ENCODE measurements at places on chromosomes 16 and 17.

GRCh38 chr17:81189670-81190530 lies 23.9 kb upstream of the AATK start:
- no peak for DNase-seq

- DNase-seq = no peak
Observed at GRCh38 chr17:55068862-55069811, 100.6 kb downstream of the STXBP4 start.

- peak; percentile 16 for DNase-seq
Observed at GRCh38 chr16:3716831-3717234, 491 bp downstream of the TRAP1 start.

GRCh38 chr16:28313587-28313986 lies 21.3 kb downstream of the SBK1 start:
- no peak for DNase-seq

DNA sequence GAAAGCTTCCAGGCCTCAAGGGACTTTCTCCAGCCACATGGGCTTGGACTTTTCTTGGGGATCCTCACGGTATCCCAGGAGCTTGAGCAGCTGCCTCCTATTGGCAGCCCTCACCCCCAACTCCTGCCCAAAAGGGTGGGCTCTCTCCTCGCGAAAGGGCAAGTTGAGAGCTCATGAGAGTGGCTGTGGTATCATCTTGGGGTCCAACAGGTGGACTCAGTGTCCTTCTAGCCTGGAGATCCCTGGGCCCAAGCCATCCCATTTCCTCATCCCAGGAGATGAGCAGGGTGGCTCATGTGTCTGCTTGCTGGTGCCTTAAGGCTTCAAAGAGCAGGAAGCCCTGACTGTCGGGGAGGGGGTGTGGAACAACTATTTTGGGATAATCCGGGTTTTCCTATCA lies 17.7 kb downstream of the TBX4 start:
- no peak for DNase-seq

DNA sequence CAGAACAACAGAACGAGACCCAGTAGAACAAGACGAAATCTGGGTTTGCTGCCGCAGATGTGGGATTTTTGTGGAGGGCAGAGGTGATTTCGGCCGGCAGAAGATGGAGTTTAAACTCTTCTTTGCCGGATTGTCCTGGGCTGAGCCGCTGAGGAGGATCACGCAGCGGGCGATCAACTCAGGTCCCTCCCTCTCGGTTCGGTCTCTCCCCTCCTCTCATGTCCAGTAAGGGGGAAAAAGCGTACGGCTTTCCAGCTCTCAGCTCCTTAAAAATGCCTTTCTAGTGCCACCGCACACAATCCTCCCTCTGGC lies 2.5 kb downstream of the PHF12 start:
- no peak for DNase-seq

GRCh38 chr17:17051791-17052461 lies 9.7 kb downstream of the MPRIP start:
- DNase-seq = peak; percentile 80

- DNase-seq = no peak
Observed at GRCh38 chr16:1610899-1611632, 806 bp downstream of the IFT140 start.

DNA sequence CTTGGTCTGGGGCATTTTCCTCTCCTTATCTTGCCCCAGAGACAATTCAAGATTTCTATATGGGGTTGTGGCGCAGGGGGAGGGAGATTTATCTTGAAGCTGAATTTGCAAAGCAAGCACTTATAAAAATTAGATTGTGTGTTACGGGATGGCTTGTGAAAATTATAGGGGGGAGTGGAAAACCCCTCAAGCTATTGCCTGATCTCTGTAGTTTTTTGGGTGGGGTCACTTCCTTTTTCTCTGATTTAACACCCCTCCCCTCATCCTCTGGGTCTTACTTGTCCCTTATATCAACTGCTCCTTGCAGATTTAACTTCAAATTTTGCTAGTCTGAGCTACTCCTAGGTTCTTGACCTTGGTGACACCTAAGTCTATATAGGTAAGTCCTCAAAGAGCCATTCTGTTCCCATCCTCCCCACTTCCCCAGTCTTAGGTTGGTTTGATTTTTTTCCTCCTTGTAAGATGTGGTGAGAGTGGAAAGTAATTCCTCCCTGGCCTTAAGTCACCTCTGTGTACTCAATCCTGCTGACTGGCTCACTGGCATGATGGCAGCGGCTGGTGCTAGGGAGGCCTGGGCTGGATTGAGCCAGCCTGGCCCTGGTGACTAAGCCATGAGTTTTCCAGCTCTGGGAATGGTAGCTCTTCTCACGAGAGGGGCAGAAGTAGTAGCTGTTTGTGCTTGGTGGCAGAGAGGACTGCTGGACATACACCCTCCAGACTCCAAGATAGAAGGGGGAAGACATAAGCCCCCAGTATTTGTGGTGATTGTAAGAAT lies 2.3 kb downstream of the ARL4D start:
- peak; percentile 94 for DNase-seq

GRCh38 chr17:44331249-44331760 lies 6.7 kb upstream of the SLC25A39 start:
- DNase-seq = peak; percentile 67

GRCh38 chr16:85002608-85003007 lies 8.7 kb downstream of the ZDHHC7 start:
- peak; percentile 54 for DNase-seq

DNA sequence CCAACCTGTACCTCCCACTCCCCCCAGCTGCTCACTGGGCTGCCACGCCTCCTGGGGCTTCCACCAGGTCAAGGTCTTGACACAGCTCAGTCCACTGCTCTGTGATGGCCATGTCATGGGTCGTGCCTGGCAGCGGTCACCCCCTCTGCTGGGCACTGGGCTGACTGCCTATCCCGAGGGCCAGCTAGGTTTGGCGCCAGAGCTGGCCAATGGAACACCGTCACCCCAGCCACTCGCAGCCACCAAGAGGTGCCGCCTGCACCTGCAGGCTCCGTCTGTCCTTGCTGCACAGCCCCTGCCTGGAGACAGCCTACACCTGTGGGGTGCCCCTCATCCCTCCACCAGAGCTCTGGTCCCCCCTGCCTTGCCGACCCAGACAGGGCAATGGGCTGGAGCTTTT lies 4.5 kb upstream of the RAB40C start:
- DNase-seq = no peak

GRCh38 chr16:58792188-58792587 lies 58.1 kb upstream of the GOT2 start:
- no peak for DNase-seq

- no peak for DNase-seq
Observed at GRCh38 chr17:15972497-15972951, 27.0 kb downstream of the ZSWIM7 start.

DNA sequence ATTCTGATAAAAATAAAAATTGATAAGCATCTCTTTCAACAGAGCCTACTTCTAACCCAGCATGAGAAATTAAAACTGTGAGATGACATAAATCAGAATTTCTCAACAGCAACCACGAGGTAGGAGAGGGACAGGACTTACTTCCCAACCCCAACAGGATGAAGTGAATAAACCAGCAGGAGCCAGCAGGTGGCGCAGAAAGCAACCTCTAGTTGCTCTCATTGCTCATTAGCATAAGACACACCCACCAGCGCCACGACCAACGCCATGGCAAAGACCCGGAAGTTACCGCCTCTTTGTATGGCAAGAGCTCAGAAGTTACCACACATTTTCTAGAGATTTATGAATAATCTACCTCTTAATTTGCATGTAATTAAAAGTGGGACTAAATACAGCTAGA lies 189.4 kb upstream of the CDH8 start:
- no peak for DNase-seq

DNA sequence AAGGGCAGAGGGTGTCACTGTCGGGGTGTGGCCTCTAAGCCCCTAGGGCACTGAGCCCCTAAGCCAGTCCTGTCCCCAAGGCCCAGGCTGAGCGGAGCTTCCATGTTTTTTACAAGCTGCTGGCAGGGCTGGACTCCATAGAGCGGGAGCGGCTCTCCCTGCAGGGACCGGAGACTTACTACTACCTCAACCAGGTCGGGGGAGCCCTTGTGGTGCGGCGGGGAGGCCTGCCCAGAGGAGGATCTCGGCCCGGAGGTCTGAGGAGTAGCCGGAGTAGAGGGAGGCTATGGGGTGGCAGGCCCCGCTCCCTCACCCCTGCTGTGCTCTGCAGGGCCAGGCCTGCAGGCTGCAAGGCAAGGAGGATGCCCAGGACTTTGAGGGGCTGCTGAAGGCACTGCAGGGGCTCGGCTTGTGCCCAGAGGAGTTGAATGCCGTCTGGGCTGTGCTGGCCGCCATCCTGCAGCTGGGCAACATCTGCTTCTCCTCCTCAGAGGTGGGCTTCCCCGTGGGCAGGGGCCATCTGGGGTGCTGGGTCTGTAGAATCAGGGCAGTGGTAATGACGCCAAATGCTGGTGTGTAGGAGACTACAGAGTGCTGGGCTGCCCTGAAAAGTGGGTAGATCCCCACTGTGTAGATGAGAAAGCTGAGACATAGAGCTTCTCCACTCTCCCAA lies 4.9 kb downstream of the MYO15B start:
- no peak for DNase-seq

GRCh38 chr16:26708428-26708827 lies 358.3 kb upstream of the C16orf82 start:
- DNase-seq = no peak

DNA sequence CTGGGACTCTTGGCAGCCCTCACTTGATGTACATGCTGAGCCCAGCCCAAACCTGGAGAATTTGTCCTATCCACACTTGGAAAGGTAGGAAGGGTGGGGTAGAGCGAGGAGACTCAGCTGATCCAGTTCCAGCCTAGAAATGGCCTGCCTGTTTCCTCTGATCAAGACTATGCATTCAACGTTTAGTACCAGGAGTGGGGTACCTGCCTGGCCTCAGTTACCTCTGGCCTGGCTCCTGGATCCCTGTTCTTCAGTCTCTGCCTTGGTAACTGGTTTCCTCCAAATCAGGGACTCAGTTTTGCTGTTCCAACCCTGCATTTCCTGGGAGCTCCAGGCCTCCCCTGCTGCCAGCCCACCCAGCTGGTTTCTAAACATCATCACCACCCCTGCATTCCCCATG lies 233.5 kb downstream of the GSG1L start:
- no peak for DNase-seq

DNA sequence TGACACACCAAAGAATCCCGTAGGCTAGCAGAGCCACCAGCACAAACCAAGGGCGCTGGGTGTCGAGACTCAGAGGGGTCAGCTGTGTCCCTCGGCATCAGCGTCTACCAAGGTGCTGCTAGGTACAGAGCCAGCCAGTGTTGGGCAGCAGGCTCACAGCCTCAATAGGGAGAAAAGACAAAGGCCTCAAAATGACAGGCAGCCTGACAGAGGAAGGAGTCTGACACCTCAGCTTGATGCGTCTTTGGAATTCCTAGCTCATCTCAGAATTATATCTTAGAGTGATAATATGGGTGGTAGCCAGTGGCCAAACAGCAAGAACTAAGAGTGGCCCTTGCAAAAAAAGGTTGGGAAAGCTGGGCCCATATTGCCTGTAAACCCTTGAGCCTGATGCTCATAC lies 45.9 kb downstream of the HS3ST3B1 start:
- DNase-seq = no peak

DNA sequence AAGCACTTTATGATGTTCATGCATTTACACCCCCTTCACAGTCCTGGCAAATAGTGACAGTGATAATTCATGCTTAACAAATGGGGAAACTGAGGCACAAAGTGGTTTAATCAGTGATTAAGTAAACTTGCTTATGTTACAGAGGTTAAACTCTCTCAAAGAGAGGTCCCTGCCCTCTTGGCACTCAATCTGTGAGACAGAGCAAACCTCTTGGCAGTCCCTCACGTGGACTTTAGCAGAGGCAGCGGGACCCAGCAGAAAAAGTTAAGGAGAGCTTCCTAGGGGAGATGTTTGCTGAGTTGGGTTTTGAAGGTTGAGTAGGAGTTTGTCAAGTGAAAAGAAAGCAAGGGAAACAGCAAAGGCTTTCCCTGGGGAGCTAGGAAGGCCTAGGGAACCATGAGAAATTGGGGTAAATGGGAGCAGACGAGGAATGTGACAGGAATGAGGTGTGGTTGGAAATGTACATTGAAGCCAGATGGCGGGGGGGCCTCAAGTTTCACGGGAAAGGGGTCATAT lies 10.7 kb downstream of the SOCS1 start:
- DNase-seq = no peak

GRCh38 chr17:15782866-15783265 lies 50.8 kb downstream of the TBC1D26 start:
- no peak for DNase-seq

DNA sequence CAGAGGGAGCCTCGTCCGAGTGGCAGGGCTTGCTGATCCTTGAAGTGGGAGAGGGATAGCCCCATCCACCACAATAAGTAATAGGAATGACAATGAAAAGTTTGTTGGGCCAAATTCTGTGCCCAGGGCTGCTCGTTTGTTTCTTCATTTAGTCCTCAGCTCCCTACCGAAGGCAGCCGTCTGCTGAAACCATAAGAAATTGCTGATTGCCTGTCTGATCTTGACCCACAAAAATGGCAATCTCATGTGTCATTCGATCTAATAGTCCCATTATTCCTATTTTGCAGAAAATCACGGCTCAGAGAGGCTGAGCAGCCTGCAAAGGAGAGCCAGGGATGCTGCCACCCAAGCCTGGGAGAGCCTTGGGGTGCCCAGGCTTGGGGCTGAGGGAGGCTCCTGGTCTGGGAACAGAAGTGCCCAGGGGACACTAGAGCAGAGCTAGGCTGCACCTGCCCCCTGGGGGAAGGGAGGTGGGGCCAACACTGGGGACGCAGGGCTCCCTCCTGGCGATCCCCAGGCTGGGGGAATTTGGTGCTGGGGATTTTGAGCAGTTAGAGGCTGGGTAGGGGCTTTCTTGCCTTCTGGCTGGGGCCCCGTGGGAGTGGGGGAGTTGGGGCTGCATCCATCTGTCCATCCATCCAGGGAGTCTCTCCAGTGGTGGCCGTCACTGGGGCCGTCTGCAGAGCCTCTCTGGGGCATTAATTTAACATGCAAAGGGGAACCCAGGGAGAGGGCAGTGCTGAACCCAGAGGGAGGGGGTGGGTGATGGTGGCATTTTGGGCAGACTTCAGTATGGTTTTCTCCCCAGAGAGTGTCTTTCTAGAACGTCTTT lies 53.5 kb downstream of the SOCS1 start:
- peak; percentile 55 for DNase-seq

DNA sequence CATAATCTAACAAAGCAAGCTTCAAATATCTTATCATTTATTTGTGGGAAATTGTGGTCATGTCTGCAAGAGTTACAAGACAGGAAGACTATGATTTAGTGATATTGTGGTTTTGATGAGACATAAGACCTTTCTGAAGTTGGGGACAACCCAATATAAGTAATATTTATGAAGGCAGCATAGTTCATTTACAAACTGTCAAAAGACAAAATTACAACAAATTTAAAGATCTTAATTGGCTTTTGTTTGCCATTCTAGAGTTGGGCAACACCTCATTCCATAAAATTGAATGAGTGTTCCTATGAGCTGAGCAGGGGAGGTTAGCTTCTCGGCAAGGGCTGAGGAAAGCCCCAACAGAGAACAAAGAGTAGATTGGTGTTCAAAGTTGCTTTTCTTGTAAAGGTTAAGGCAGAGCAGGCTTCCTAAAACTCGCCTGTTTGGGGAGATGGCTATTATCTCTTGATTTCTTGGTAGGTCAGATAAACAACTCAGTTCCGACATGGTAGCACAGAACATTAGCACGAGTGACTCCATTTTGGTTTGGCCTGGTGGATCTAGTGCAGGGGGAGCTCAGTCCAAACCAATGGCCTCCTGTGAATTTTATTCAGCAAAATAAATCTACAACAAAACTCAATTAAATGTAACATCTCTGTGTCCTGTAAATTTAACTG lies 10.9 kb upstream of the MMD start:
- DNase-seq = no peak
